Ammon's horn (tissue), 1 donor: ENCODE measurements at places on chromosomes 16 and 17.

GRCh38 chr17:66250686-66251085 lies 21.5 kb upstream of the APOH start:
- DNase-seq: no peak

DNA sequence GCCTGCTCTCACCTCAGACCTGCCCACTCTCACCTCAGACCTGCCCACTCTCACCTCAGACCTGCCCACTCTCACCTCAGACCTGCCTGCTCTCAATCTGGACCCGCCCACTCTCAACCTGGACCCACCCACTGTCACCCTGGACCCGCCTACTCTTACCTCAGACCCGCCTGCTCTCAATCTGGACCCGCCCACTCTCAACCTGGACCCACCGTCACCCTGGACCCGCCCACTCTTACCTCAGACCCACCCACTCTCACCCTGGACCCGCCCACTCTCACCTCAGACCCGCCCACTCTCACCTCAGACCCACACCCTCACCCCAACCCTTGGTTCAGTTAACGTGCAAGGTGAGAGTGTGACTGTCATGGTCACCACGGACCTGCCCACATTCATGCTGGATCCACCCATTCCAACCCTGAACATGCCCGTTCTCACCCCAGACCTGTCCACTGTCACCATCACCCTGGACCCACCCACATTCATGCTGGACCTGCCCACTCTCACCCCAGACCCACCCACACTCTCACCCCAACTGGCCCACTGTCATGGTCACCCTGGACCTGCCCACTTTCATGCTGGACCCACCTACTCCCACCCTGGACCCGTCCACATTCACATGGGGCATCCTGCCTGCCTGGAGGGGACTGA lies 31.2 kb upstream of the ENPP7 start:
- DNase-seq: no peak

- DNase-seq: no peak
Measured at GRCh38 chr17:48605409-48605919, 678 bp upstream of the HOXB6 start.

- DNase-seq: peak; percentile 41
Measured at GRCh38 chr17:17235212-17236174, 1.5 kb downstream of the FLCN start.

GRCh38 chr16:9042964-9043680 lies 48.3 kb upstream of the HAPSTR1 start:
- DNase-seq: peak; percentile 50

DNA sequence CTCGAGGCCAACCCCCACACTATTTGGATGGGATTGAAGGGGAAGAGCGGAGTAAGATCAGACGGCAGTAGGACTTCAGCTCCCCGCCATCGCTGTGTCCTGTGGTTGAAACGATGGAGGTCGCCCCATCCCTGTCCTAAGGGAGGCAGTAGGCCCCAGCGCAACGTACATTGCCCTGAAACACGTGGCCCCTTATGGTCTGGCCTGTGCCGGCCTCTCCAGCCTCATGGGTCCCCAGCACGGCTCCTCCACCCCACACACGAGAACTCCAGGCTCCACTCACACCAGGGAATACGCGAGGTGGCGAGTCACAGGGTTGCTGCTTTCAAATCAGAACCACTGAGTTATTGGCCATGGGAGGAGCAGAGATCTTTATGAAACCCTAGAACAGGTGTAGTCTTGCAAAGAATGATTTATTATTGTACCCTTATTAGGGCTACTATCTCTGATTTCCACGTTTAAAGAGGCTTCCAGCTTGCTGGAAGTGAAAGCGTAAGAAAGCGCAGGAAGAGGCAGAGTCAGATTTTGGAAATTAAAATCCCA lies 669 bp upstream of the DCTPP1 start:
- DNase-seq: no peak

- no peak for DNase-seq
Measured at GRCh38 chr17:57924677-57925076, 30.5 kb downstream of the CUEDC1 start.

DNA sequence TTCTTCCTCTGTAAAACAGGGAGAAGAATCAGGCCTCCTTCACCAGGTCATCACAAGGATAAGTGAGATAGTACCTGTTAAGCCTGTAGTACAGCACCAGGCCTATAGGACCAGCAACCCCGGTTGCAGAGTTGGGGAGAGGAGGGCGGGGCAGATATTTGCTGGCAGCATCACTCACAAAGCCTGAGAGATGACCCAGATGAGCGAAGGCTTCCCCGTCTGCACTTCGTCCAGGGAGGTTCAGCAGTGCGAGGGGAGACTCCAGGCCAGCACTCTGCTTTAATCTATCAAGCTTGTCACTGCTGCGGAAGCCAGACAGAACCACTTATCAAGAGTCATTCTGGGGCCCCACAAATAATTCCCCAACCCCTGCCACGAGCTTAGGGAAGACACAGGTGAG lies 15.8 kb upstream of the RBBP6 start:
- DNase-seq: no peak

DNA sequence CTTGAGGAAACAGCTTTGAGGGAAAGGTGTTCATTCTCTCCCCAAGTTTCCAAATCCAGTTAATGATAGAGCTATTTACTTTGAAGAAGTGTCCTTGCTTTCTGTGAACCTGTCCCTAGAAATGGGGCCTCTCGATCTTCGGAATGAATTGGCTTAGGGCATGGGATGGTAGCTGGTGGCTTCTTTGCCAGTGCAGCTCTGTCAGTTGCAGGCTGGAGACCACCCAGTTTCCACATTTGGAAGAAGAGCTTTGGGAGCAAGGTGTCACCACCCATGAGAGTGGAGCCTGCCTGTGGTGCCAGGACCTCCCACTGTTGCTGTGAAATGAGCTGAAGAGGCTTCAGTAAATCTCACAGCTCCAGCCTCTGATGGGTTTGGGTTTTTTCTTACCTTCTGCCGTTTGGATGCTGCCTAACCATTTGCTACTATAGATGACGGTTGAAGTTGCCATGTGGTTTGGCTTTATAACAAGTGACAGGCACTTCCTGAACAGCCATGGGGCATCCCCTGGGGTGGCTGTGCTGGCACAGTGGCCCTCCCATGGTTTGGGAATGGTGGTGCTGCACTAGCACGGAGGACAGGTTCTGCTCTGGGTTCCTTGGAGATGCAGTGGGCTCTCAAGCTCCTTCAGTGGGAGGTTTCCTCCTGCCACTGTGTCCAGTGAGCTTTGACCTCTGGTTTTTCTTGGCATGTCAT lies 19.5 kb upstream of the SLC5A10 start:
- no peak for DNase-seq

DNA sequence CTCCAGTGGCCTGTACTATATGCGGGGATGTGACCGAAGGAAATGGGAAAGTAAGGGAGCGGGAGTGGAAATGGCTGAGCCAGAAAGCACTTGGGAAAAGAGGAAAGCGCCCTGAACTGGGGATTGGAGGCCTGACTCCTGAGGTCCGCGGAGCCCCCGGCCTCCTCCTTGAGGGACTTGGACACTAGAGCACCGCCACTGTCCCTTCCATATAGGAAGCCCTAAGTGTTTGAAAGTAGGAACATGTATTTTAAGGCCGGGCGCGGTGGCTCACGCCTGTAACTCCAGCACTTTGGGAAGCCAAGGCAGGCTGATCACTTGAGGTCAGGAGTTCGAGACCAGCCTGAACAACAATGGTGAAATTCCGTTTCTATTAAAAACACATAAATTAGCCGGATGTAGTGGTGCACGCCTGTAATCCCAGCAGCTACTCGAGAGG lies 530 bp upstream of the ZDHHC7 start:
- DNase-seq: no peak

DNA sequence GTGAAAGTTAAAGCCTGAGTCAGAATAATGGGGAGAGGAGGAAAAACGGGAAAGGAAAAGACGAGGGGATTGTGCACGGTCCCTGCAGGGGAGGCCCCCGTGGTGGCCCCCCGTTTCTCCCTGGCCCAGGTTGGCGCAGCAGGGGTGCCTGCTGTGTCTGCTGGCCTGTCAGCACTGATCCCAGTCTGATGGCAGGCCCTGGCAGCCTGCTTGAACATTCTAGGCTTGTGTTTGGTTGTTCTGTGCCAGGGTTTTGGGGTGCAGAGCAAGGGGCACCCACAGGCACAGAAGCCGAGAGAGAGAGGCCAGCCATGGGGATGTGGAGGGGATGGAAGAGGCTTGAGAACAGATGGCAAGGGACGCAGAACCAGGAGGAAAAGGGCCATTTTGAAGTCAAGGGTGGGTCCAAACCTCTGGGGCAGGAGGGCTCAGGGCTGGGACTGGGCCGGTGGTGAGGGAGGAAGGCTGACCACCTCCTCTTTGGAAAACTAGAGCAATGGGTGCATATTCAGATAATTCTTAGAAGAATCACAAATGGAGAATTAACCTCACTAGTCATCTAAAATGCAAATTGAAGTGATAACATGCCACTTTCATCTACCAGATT lies 35.9 kb downstream of the TBX4 start:
- no peak for DNase-seq

DNA sequence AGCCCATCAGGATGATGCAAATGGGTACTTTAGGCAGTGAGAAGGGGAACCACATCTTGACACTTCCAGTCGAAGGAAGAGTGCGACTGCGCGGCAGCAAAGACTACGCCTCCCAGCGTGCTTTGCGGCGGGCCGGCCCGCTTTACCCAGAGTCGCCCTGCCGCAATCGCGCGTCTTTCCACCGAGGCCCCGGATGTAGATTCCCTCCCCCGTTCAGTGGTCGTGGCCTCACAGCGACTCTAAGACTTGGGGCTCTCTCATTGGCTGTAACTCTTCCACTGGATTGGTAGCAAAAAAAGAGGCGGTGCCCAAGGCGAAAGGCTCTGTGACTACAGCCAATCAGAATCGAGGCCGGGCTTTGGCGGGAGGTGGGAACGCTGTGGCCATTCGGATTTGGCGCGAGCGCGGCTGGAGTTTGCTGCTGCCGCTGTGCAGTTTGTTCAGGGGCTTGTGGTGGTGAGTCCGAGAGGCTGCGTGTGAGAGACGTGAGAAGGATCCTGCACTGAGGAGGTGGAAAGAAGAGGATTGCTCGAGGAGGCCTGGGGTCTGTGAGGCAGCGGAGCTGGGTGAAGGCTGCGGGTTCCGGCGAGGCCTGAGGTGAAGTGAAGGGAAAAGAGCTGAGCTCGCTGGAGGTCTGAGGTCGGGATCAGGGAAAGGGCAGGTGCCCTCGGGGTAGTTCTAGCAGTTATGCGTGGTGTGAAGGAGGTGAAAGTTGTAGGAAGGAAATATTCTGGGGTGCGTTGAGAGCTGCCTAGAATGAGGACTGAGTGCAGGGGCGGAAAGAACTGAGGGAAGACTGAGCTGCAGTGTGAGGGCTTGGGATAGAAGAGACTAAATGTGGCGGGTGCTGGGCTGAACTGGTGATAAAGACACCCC lies at the start of gene CDC6:
CDC6 (plus strand) TSS at position 386 of the 876 bp plus-strand sequence. CDS start 1,542 bp downstream, outside the sequence.
- peak; percentile 99 for DNase-seq

GRCh38 chr17:72376526-72377345 lies 255.9 kb downstream of the SOX9 start:
- DNase-seq: peak; percentile 34

GRCh38 chr17:65301184-65301583 lies 164.0 kb downstream of the RGS9 start:
- no peak for DNase-seq

DNA sequence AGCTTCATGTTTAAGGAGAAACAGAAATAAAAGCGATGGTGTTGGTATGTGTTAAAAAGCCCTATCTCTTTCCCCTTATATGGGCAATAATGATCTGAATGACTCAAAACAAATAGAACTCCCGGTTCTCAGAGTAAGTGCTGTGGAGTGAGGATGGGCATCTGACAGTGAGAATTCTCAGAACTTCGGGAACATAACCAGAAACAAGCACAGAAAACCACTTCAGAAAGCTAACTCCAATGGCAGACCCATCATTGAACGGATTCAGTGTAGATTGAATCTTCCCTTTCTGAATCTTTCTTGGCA lies 67.2 kb downstream of the CDH8 start:
- DNase-seq: no peak

GRCh38 chr16:1182316-1182671 lies 29.4 kb downstream of the CACNA1H start:
- no peak for DNase-seq

GRCh38 chr16:28491230-28491969 lies 474 bp downstream of the CLN3 start:
- peak; percentile 27 for DNase-seq

- no peak for DNase-seq
Measured at GRCh38 chr16:85687651-85688471, 893 bp downstream of the GINS2 start.

DNA sequence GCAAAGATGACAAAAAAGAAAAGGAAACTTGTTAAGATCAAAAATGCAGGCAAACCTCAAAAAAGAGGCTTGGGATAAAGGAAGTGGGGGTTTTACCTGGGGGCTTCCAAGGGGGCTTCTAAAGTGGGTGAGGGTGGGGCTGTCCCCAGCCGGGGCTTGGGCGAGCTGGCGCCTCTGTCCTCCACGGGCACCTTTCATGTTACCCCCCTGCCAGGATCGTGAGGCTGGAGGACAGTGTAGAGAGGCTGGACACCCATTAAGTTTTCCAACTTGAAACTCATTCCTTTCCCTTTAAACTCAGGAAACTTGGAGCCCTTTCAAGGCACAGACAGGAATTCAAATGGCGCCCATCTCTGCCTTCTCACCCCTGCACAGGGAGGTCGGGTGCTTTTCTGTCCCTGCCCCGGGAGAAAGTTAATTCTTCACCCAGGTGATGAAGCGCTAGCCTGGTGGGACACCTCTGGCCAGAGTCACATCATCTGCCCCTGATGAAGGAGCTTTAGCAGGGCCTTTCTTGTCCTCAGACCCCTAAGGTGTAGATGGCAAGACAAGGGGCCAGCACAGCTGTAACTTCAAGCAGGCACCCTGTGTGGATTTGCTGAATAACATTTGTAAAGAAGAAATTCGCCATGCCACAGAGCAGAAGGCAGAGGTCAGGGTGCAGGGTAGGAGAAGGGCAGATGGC lies 87.3 kb downstream of the C16orf78 start:
- no peak for DNase-seq

- DNase-seq: no peak
Measured at GRCh38 chr16:26120729-26121128, 429.0 kb downstream of the HS3ST4 start.

GRCh38 chr16:57799600-57800199 lies 2.6 kb downstream of the KIFC3 start:
- DNase-seq: peak; percentile 23

- DNase-seq: no peak
Measured at GRCh38 chr17:50657627-50658026, 22.9 kb downstream of the ABCC3 start.

- peak; percentile 63 for DNase-seq
Measured at GRCh38 chr17:19672009-19672750, 23.6 kb downstream of the ALDH3A2 start.

- DNase-seq: no peak
Measured at GRCh38 chr17:22171631-22172030, 479.3 kb downstream of the KCNJ18 start.

- no peak for DNase-seq
Measured at GRCh38 chr16:83143788-83144187, 517.0 kb downstream of the CDH13 start.

DNA sequence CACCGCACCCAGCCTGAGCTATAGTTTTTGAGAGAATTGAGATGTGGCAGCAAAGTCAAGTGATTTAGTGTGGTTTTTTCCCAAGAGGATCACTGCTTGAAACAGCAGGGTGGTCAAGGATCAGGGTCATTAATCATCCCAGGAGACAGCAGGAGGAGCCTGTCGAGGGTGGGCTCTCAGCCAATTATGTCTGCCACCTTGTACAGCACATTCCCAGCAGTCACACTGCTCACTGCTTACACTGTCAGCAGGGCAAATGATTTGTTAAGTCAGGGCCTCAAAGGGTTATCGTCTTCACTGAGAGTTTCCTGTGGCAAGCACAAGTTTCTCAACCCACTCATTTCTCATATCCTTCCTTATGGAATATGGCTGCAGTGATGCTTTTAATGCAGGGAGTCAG lies 13.2 kb downstream of the B3GNT9 start:
- no peak for DNase-seq

- DNase-seq: no peak
Measured at GRCh38 chr16:89689142-89689541, 2.7 kb downstream of the CDK10 start.

- DNase-seq: no peak
Measured at GRCh38 chr17:1726626-1727257, 2.2 kb downstream of the WDR81 start.
